Left lobe of liver (tissue), 2 donors: ENCODE measurements at places on chromosomes 2 and 18.

GRCh38 chr2:48131539-48132270 lies 225.4 kb upstream of the FBXO11 start:
- DNase-seq = no peak

- DNase-seq = no peak
These were observed 261.0 kb downstream of the ARHGAP15 start for GRCh38 chr2:143390171-143390570.

DNA sequence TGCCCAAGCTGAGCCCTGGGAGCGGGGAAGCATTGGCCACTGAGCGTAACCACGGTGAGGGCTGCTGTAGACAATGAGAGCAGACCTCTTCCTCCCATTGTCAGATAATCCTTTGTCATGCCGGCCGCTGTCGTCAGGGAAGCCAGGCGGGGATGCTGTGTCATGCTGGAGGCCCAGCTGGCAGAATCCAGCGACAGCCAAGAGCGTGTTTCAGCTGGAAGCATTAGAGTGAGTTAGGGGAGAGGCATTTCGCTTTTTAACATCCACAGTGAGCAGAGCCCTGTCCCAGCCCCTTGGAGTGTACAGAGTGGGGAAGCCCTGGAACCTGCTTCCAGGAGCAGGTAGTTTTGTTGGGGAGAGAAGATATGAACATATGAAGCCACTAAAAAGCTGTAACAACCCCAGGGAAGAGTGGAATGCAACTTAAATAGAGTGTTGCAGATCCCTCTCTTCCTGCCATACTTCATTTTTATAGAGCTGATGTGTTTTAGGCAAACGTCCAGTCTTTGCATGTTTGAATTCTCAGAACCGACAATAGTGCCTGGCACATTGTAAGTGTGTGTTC lies 7.0 kb downstream of the CTIF start:
- peak; percentile 46 for DNase-seq

DNA sequence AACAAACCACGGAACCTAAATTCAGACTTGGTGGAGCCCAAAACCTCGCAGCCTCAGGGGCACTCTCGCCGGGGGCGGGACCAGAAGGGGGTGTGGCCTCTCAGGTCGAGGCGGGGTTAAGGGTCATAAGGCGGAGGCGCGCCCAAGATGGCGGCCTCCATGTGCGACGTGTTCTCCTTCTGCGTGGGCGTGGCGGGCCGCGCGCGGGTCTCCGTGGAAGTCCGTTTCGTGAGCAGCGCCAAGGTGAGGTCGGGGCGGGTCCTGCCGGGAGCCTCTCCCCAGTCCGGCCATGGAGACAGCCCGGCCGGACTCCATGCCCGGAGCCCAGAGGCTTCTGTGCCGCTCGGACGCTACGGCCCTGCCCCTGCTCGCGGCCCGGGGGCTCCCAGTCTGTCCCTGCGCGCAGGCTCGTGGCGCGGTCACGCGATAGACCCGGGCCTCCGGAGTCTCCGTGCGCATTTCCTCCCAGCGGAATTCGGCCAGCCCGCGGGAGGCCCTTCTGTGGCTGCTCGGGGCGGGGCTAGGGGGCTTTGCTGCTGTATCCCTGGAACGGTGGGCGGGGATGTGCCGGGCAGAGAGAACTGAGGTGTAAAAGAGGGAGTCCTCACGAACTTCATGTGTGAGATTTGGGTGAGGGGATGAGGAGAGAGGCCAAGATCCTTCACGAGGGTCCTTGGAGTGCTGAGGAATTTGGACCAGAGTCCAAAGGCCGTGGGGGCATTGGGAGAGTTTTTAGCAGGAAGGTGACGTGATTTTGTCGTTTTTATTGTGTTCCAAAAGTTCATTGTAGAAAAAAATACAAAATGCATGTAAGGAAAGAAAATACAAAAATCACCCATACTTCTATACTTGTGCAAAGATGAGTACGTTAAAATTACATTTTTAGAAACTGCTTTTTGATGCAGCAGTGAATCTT lies at the start of gene SMYD5:
Gene SMYD5 (plus strand): TSS at position 126 of the 916 bp plus-strand sequence. CDS start 22 bp downstream, at position 148.
- peak; percentile 88 for DNase-seq

- DNase-seq = no peak
These were observed 194.6 kb downstream of the METTL4 start for GRCh38 chr18:2376707-2377106.

DNA sequence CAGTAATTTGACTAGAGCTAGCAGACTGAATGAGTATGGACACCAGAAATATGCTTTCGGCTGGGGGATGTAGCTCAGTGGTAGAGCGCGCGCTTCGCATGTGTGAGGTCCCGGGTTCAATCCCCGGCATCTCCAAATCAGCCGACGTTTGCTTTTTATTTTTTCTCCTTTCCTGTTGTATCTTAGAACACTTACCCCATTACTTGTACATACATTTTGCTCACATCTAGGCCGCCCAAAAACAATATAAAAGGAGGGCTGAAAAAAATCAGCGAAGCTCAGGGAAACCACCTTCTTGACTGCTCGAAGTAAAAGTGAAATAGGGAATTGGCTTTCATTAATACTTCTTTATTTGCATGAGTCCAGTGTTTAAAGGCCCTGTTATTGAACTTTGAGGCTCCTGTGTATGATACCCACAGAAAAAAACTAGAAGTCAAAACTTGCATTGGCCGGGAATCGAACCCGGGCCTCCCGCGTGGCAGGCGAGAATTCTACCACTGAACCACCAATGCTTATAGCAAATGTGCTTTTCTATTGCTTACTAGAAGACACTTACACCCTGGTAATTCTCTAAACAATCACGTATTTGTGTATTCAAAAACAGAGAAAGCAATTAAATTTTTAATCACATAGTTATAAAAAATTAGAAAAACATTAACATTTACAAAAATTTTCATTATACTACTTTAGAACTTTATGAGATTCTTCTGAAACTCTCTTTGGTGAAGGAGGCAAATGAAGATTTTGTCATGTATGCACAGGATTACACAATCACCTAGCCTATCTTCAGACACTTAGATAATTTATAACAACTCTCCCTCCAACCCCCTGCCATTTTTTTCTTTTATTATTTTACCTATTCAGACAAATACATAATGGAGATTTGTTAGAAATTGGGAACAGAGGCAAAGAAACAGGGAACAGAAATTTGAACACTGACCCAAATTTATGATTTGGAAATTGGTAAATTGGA lies 35.2 kb upstream of the GPD2 start:
- DNase-seq = peak; percentile 78

- DNase-seq = no peak
These were observed 42.4 kb downstream of the ARL4C start for GRCh38 chr2:234454433-234454832.

DNA sequence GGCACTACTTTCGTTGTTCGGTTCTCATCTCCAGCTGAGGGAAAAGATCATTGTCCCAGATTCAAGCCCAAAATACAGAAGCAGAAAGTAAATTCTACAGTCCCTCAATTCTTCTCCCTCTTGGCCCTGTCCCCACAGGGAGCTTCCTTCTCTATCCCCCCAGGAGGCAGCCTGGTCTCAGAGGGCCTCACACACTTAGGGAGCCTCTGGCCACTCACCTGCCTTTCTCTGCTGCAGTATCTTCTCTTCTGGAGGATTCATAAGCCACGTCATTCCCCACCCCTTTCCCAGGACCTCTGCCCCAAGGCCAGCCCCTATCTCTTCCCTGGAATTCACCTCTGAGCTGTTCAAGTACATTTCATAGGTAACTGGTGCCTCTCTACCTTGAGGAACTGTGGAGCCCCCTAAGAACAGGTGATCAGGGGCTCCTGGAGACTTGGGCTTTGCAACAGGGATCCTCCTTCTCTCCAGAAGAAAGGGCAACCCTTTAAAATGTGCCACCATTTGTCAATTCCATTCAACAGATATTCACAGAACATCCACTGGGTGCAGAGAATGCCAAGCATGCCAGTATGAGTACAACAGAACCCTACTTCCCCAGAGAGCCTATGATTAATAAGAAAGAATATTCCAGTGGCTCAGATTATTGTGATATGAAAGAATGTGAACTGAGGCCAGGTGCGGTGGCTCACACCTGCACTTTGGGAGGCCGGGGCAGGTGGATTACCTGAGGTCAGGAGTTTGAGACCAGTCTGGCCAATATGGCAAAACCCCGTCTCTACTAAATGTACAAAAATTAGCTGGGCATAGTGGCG lies 72.9 kb downstream of the CIB4 start:
- no peak for DNase-seq

- DNase-seq = no peak
These were observed 2.2 kb downstream of the MYO3B start for GRCh38 chr2:170180031-170180566.

GRCh38 chr2:219253753-219254589 lies at the start of gene TUBA4A:
Gene TUBA4A (minus strand): TSS chr2:219253918. CDS start chr2:219253858, 60 bp downstream.
- DNase-seq = peak; percentile 91

DNA sequence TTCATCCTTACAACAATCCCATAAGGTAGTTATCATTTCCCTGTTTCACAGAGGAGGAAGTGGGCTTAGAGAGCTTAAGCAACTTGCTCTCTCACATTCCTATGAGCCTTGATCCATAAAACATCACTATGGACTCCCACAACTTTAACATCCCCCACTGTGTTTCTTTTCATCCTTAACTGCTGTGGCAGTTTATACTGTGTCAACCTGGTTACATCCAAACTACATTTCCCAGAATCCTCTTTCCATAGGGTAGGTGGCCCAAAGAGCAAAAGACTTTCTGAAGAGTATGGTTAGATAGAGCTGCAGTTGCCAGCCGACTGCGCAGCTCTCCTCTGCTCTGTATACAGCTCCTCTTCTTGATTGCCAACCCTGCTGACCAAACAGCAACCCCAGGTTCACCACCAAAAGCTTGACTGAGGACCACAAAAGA lies 22.5 kb downstream of the MAP3K2 start:
- DNase-seq = no peak

- DNase-seq = peak; percentile 34
These were observed 80.5 kb downstream of the DGKD start for GRCh38 chr2:233434666-233435330.

- no peak for DNase-seq
These were observed 603.5 kb upstream of the VRK2 start for GRCh38 chr2:57443086-57443485.

- no peak for DNase-seq
These were observed 573.5 kb upstream of the SETBP1 start for GRCh38 chr18:44107187-44107586.

GRCh38 chr2:186345745-186346144 lies 140.3 kb upstream of the ZC3H15 start:
- DNase-seq = no peak

- DNase-seq = no peak
These were observed 134.0 kb downstream of the GALNT14 start for GRCh38 chr2:31004257-31004656.

- no peak for DNase-seq
These were observed 12.1 kb upstream of the KDSR start for GRCh38 chr18:63378919-63379638.

DNA sequence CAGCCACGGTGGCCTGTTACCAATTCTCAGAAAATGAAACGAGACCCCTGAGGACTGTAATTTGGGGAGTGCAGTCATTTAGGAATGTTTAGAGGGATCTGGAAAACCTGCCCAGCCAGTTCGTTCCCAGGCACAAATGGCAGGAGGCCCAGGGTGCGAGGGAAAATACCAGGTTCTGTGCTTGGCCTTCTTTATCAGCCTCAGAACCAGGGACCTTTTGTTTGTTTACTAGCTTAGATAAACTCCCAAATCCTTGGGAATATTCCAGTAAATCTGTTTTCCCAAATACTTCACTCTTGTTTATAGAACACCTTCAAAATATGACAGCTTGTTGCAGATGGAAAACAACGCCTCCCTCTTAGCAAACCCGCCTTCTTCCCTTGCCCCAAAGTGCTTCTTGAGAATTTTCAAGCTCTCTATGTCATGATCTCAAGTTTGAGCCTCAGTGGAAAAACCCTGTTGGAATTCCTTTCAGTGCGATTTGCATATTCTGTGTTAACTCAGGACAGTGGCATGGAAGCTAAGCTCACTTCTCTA lies 400.3 kb upstream of the SMIM21 start:
- DNase-seq = no peak

GRCh38 chr2:63737081-63737751 lies 104.5 kb upstream of the UGP2 start:
- DNase-seq = peak; percentile 66

DNA sequence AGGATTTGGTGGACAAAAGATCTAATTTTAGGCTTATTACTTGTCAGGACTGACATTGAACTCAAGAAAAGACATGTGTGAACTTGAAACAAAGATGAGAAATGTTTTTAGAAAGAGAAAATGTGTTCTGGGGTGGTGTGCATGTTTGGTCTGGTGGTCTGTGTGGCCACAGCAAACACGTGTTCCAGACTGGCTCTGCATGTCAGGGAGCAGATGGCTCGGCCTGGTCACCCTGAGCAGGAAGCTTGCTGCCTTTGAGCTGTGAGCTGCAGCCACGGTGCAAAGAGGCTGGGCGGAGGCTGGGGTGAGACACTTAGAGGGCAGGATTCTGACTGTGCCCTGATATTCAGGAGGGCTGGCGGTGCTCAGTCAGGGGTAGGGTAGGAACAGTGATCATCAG lies 186.1 kb downstream of the CTIF start:
- DNase-seq = no peak

GRCh38 chr18:60024857-60025256 lies 125.1 kb downstream of the PMAIP1 start:
- DNase-seq = no peak

- no peak for DNase-seq
These were observed 2.9 kb upstream of the SLC9A4 start for GRCh38 chr2:102470168-102470567.

DNA sequence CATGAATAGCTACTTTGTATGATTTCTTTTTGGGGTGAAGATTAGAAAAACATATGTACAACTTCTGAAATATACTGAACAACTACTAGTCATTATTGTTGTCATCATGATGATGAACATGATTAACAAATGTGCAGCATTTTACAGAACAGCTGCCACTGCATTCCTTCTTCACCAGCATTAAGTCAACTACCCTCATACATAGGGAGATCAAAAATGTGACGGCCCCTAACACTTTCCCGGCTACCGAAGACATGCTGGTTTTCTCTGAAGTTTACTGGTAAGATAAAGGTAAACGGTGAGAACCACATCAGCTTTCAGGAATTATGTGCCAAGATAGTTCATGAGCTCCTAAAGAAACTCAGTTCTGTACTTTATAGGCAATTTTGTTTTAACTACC lies 121.0 kb upstream of the LRATD1 start:
- DNase-seq = no peak

GRCh38 chr2:64153811-64154210 lies 9.6 kb upstream of the PELI1 start:
- DNase-seq = no peak

DNA sequence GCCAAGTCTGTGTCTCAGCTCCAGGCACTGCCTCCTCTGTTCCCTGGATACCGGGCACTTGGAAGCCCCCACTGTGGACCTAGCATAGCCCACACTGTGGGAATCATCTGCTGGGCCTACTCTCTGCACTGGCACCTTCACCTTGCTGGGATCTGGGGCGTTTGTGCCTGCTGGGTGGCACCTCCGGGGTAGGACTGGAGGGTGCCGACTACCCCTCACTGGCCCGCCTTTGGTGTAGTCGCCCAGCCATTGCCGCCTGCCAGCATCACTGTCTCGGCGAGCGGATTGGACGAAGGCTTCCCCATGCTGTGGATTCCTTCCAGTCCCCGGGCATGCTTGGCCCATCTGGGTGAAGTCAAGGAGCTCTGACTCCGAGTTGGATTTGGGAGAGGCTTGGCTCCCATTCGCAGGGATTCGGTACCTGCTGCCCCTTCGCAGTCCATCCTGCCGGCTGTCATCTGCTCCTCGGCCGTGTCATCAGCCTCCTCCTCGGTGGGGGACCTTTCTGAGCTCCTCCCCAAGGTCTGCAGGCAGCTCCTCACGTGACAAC lies 180.6 kb upstream of the HDAC4 start:
- DNase-seq = no peak
